ELF-1 (cell line): ENCODE measurements at places on chromosomes 16 and 17.

DNA sequence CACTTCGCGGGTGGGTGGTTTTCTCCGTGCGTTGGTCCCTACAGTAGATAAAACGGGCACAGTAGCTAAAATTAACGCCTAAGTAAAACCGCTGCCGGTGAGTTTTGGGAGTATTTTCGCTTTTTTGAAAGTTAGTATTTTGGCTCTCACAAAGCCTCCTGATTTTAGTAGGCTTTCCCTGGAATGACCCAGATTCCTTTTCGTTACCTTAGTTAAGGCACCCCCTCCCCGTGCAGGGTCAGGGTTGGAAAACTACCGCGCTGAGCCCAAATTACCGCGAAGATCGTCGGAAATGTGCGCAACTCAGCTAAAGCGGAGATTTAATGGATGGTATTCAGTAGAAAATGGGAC is 28.3 kb upstream of the ST6GALNAC1 start:
- DNase-seq, result no peak

DNA sequence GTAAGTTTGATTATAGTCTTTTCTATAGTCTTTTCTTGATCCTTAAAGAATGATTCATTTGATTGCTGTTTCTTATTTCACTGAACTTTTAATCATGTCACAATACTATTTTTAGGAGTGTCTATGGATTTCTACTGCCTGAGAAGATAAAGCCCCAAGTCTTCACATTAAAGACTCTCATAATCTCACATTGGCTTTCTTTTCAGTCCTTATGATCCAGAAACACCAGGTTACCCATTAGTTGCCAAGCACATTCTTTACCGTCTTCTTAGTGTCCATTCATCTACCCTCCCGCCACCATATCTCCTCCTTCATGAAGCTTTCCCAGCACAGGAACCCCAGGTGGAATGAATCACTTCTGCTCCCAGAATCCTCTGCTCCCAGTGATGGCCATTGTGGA is 49.5 kb upstream of the MYOCD start:
- DNase-seq, result no peak

DNA sequence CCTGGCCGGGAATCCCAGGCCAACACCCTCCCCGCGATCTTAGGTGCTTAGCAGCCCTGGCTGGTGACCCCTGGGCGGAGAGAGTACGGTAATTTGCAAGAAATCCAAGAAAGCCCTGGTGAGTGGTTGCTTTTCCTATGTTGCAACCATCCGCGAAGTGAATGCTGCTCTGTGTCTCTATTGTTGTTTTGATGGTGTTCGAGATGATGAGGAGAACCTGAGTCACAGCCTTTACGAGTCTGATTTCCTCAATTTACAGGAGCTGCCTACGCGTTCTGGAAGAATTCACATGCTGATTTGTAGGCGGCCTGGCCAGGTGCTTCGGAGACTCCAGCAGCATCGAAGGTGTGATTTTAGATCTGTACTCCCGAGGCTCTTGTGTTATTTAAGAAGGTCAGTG is 63.3 kb downstream of the TMEM235 start:
- peak; percentile 45 for DNase-seq

DNA sequence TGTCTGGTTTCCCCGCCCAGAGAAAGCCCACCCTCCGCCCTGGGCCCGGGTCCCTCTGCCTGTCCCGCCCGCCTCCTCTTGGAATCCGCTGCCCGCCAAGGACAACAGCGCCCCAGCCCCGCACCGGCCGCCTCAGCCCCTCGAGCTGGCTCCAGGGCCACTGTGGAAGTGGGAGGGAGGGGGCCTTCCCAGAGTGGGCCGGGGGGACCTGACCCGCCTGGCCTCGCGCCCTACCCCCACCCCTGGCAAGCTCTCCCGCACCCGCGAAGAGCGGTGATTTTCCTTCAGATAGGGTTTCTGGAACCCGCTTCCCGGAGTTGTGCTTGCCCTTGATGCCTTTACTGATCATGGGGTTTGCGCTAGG is 2.3 kb upstream of the CBX8 start:
- no peak for DNase-seq

GRCh38 chr16:57392694-57393093 is 11.9 kb upstream of the CCL17 start:
- DNase-seq, result no peak

GRCh38 chr16:53457670-53458069 is 23.4 kb downstream of the RBL2 start:
- DNase-seq, result no peak

- DNase-seq, result no peak
These were observed 2.8 kb downstream of the PRKAR1A start for GRCh38 chr17:68514831-68515635.

DNA sequence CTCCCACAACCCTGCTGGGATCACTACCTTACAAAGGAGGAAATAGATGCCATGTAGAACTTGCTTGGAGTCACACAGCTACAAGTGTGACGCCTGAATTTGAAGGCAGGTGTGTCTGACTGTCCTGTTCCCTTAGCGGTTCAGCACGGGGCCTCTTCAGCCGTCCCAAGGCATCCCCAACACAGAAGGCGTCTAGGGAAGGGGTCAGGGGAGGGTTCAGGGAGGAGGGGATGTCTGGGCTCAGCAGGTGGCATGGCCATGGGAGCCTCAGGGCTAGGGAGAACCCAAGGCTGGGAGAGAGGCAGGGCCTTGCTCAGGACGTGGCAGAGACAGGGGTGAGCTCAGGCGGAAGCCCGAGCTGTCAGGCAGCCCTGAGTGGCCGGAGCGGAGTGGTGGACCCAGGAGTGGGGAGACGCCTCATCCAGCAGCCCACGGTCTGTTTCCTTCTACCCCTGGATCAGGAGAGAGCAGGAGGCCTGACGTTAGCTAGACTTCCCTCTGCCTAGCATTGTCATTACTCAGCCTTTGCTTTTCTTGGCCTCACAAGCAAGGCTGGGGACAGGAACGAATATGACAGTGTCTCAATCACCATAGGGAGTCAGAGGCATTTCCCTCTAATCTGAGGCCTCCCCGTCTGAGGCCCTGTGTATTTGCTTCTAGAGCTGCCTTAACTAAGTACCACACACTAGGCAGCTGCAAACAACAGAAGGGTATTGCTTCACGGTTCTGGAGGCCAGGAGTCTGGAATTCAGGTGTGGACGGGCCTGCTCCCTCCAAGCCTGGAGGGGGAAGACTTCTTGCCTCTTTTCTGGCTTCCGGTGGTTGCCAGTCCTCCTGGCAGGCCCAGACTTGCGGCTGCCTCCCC is 31.3 kb upstream of the ANKRD40CL start:
- DNase-seq, result peak; percentile 65

DNA sequence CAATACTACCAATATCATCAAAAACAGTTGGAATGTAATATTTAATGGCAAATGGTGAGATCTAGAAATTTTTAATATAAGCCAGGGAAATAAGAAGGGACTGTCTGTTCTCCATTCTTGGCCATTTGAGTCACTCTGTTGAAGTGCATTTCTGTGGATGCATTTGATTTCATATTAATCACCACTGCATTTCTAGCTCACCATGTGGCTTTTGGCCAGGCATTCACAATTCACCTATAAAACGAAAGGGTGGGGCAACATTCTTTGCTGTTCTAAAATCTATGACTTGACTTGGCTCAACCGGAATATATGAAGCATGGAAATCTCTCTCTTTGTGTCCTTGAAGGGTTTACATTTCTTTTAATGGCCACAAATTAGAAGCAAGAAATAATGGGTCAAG is 483.0 kb downstream of the SLC39A11 start:
- DNase-seq, result no peak

DNA sequence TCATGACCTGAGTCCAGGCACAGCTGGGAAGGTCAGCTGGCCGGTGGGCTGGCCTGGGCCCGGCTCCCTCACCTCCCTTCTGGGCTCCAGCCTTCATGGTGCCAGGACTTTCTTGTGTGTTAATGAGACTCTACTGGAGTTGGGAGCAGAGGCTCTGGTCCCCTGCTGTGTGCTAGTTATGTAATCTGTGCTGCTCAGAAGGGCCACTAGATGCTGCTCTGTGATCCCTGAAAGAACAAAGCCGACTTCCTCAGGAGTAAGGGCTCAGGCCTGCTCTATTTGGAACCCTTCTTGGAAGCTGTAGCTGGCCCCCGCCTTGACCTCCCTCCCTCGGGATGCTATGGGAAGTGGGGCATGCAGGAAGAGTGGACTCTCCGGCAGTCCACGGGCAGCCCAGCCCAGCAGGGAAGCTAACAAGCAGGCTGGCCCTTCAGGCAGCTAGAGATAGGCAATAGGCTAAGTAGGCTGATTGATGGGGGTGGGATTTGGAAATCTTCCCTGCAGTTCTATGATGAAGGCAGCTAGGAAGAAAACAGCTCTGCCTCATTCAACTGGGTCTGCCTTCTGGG is 3.3 kb upstream of the CDK5R1 start:
- DNase-seq, result peak; percentile 90

GRCh38 chr17:50060951-50061712 is 5.2 kb downstream of the ITGA3 start:
- DNase-seq, result no peak

DNA sequence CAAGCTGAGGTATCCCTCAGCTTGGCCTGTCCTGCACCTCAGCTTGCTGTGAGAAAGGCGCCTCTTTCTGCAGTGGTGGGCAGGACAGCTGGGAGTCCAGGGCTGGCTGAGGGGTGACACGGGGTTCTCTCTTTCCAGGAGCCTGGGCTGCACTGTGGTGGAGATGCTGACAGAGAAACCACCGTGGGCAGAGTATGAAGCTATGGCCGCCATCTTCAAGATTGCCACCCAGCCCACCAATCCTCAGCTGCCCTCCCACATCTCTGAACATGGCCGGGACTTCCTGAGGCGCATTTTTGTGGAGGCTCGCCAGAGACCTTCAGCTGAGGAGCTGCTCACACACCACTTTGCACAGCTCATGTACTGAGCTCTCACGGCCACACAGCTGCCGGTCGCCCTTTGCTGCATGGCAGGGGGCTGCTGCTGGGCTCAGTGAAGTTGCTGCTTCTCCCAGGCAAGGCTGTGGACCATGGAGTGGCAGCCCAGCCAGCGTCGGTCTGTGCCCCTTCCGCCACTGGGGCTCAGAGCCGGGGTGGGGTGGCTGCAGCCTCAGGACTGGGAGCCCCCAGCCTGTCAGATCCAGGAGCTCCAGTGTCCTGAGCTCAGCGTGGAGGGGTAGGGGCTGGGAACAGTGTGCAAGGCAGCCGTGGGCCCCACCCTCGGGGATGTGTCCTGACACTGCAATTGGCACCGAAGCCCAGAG is 6.4 kb downstream of the LIMD2 start:
- DNase-seq, result no peak

DNA sequence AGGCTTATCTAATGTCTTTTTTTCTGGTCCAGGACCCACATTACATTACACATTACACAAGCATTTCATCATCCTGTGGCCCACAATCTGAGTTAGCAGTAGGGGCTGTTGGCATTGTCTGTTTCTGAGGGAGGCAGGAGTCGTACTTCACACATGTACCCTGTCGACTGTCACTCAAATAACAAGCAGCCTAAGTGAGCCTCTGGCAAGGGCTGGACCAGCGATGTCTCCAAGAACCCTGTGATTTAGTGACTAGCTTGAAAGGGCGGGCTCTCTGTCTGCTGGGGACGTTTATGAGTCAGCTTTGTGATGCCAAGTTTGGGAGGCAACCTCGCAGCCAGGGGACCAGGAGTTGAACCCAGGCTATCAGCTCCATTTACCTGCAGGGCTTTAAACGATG is 251.4 kb downstream of the HS3ST3B1 start:
- DNase-seq, result no peak

GRCh38 chr17:65236321-65236720 is 99.2 kb downstream of the RGS9 start:
- no peak for DNase-seq

DNA sequence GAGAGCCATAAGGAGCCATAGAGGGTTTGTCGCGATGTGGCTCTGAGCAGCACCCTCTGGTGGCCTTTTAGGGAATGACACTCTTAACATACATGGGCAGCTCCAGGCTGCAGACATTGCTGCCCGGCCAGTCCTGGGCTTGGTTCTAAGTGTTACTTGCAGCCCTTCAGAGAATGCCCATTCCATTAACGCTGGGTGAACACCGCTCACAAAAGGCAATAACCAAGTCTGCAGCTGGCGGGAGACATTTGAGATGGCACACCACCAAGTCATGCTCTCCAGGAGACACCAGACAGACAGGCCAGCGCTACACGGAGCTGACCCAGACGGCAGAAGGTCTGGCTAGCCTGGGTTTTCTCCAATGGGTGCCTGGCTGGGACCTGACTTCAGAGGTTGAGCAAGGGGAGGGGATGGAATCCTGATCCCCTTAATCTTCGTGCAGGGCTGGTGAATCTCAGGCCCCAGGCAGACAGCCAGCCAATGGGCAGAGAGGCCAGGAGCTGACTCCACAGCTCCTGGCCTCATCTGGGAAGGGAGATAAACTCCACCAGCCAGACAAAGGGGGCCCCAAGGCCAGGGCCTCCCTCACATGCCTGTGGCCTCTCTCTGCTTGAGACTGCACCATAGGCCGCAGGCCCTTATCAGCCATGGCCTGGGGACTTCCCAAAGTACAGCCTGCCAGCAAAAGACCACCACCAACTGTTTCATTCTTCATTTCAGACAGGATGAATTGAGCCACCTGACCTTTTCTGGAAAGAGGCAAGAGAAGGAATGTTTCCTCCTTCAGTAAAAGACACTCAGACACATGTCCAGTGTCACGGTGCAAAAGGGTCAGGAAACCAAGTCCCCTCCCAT is 58.8 kb downstream of the ZDHHC7 start:
- DNase-seq, result peak; percentile 95

DNA sequence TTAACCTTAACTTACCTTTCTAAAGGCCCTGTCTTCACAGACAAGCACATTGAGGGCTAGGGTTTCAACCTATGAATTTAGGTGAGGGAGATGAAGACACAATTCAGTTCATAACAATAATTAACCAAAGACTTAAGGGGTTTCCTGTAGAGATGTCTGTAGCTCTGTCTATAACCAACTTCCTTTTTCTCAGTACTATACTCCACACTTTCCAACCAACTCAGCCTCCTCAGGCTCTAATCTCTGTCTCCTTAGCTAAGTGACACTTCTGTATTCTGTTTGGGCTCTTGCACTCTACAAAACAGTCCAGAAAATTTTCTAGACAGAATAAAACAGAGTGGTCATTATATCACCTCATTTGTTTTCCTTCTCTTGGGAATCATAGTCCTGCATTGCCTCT is 25.8 kb downstream of the CAPNS2 start:
- no peak for DNase-seq

- peak; percentile 96 for DNase-seq
These were observed 38.5 kb downstream of the IGF2BP1 start for GRCh38 chr17:49035470-49036269.

DNA sequence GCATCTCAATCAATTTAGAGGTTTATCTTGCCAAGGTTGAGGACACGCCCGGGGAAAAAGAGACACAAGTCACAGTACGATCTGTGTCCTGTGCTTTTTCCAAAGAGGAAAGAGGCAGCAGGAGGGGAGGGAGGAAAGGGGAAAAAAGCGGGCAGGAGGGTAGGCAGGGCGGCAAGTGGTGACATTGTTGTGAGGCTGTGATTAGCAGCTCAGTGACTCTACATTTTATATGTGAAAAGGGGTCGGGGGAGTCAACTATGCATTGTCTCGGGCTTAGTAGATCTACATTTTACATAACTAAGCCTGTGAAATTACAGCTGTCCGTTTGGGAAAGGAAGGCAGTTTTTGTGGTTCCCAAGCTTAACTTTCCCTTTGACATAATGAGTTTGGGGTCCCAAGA is 22.2 kb upstream of the RIPOR1 start:
- DNase-seq, result no peak

- DNase-seq, result peak; percentile 75
These were observed 18.5 kb upstream of the TOB1 start for GRCh38 chr17:50884439-50885311.
